Stimulated activated effector memory CD8-positive, alpha-beta T cell treated with anti-CD3 and anti-CD28 coated beads, Interleukin-12 subunit alpha, Interleukin-12 subunit beta, amount 100 ng/mL, for 72 hours (primary cell): ENCODE measurements at places on chromosomes 7 and 10.

DNA sequence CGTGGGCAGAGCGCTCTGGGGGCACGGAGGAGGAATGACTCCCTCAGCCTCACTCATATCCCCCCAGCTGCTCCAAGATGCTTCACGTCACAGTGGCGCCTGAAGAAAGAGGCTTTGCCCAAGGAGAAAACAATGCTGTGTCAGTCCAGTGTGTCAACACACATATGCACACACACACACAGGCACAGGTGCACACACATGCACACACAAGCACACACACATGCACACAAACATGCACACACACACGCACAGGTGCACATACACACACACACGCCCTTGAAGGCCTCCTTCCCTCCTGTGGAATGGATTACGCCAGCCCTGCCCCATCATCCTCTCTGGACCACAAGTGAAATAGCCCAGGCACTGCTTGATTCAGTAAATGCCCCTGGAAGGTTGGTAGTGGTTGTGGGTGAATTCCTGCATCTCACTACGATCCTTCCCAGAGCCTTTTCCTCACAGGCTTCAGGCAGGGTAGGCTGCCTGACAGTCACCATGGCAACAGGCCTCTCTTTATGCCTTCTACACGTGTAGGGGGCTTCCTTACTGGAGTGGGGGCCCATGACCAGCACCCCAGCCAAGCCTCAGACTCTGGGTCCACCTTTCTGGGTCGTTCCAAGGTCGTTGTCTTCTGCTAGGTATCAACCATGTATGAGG, 371.5 kb upstream of the PODXL start:
- DNase-seq: no peak

DNA sequence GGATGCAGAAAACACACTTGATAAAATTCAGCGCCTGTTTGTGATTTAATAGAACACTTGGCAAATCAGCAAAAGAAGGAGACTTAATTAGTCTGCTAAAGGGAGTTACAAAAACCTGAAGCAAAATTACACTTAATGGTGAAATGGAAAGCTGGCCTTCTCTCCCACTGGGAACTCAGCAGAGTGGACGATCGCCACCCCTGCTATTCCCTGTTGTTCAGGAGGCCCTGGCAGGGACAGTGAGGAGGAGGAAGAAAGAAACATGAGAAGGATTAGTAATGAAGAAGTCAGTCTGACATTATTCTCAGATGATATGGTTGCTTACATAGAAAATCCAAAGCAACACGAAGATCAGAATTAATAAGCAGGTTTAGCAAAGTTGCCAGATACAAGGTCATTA, 5.6 kb upstream of the KNDC1 start:
- no peak for DNase-seq

- no peak for DNase-seq
These were observed 45.5 kb upstream of the ADARB2 start for GRCh38 chr10:1782841-1783240.

- DNase-seq: no peak
These were observed 469.2 kb upstream of the C7orf33 start for GRCh38 chr7:148121401-148121800.

DNA sequence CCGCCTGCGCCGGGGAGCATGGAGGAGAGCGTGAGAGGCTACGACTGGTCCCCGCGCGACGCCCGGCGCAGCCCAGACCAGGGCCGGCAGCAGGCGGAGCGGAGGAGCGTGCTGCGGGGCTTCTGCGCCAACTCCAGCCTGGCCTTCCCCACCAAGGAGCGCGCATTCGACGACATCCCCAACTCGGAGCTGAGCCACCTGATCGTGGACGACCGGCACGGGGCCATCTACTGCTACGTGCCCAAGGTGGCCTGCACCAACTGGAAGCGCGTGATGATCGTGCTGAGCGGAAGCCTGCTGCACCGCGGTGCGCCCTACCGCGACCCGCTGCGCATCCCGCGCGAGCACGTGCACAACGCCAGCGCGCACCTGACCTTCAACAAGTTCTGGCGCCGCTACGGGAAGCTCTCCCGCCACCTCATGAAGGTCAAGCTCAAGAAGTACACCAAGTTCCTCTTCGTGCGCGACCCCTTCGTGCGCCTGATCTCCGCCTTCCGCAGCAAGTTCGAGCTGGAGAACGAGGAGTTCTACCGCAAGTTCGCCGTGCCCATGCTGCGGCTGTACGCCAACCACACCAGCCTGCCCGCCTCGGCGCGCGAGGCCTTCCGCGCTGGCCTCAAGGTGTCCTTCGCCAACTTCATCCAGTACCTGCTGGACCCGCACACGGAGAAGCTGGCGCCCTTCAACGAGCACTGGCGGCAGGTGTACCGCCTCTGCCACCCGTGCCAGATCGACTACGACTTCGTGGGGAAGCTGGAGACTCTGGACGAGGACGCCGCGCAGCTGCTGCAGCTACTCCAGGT, 29.7 kb downstream of the CHST12 start:
- DNase-seq: no peak

GRCh38 chr10:64458306-64458705, 937.1 kb downstream of the REEP3 start:
- DNase-seq: no peak

DNA sequence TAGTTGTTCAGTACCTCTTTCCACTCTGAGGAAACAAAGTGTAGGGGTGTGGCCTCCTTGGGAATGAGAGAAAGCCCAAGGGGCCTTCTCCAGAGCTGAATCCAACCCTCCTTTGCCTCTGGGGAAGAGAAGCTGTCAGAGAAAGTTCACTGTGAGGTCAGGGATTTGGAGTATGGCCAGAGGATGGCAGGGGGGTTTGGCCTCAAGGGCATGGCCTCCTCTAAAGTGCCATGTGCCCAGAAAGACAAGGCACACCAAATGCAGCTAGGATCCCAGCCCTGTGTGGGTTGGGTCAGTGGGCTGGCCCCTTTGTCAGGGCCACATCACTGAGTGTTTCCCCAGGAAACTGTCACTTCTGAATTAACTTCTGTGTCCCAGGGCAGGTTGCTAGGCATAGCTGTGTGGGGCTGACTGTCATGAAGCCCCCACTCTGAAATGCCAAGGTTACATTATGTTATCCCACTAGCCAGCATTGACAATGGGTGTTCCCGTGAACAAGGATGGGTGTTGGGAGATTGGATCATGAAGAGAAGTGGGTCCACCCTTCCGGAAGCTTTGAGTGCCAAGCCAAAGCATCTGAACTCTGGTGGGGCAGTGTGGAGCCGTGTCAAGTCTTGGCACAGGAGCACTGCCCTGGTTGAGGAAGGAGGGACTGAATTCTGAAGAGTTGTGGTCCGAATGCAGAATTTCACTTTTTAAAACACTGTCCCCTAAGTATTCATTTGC, 123.3 kb downstream of the ZMIZ1 start:
- DNase-seq: no peak

- DNase-seq: no peak
These were observed 590.9 kb upstream of the ANKRD30A start for GRCh38 chr10:36534471-36535002.

DNA sequence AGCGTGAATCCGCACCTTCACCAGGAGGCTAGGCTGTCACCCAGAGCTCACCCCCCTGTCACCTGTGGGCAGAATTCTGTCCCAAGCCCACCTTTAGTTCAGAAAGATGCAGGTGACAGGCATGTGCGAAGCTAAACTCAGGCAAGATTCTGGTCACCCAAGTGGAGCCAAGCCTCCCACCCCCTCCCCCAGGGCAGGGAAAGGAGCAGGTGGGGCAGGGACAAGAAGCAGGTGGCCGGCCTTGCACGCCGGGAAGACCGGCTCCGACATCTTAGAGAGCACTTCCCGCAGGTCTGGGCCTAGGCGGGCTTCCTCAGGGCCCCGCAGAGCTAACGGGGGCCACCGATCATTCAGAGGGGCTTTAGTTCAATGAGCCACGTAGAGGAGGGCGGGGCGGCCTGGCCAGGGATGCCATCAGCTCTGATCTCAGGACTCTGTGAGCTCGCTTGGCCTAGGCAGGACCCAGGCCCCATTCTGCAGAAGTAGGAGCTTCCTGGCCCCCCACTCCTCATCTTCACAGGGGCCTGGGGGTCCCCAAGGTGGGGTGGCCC, 19.9 kb downstream of the UNCX start:
- no peak for DNase-seq

DNA sequence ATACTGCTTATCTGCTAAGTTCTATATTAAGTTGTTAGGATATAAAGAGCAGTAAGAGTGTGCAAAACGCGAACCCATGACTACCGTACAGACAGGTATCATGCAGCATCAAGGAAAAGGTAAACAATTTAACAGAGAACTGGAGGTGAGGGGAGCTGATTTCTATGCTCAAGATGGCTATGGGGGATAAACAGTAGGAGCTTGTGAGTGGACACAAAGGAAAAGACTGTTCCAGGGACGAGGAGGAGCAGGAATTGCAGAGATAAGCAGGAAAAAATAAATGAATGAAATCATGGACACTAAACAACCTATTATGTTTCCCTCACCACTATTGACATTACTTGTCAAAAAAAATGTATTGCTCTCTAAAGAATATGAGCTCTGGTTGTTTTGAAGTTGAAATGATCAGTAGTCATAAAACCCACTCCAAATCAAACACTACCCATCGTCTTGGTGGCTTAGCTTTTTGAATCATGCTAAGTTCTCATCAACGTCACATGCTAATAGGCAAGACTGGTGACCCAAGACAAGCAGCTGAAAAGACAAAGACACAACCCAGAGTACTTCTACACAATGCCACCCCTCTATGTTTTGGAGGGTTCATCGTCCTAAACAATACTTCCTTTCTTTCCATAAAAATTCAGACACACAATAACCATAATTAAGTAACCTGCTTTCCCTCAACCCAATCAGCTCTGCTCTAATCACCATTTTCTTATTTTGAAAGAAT, 102.7 kb downstream of the NRP1 start:
- DNase-seq: no peak

DNA sequence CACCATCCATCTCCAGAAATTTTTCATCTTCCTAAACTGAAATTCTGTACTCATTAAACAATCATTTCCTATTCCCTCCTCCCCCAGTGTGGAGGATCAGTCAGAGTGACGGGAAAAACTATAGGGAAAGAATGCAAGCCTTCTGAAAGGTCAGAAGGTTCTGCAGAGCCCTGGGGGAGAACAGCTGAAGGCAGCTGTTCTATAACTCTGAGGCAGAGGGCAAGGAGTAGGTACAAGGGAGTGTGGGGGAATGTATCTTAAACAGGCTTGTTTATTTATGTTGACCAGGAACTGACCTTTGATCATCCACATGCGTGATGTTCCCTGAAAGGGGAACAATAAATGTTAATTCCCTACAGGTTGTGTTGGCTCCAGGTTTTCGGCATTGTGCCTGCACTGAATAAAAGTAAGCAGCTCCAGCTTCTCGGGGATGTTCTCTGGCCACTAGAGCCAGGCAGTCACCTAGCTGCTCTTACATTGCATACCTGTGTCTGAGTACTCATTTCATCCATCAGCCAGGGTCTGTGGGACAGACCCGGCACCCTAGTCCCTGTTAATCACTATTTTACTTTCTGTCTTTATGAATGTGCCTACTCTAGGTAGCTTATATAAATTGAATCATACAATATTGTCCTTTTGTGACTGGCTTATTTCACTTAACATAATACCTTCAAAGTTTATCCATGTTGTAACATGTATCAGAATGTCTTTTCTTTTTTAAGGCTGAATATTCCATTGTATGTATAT, 5.8 kb downstream of the IFIT1 start:
- DNase-seq: peak; percentile 33

DNA sequence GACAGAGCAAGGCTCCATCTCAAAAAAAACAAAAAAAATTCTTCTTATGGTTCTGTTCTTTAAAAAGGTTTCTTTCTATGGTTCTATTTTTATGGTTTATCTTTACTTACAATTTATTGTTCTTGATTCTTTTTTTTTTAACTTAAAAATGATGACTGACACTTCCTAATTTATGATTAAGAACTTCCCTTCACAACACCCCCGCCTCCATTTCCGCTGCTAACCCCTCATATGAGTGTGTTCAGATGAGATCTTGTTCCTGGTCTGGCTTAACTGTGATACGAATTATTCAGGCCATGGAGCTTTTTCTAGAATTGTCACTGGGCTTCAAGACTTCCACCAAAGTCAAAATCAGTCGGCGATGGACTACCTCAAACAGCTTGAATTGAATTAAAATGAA, 33.9 kb downstream of the PTER start:
- no peak for DNase-seq

- no peak for DNase-seq
These were observed 227.1 kb downstream of the DYNC1I1 start for GRCh38 chr7:95999481-95999880.

DNA sequence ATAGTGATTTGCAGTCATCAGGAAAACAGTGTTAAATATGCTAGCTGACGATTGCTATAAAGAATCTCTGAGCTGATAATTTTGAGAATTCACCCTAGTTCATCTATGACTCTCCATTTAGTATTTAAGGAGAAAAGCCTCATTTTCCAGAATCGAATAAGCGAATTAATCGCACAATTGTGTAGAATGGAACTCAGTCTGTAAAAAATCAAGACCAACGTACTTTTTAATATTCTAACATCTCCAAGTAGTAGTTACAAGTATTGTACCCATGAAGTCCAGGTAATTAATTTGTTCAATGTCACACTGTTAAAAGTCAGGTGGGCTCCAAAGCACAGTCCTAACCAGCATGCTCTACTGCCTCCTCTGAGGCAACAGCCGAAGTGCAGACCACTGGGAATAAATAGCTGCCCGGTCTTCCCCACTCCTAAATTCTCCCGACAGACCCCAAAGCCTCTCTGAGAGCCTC, 380 bp upstream of the AGBL3 start:
- DNase-seq: no peak

DNA sequence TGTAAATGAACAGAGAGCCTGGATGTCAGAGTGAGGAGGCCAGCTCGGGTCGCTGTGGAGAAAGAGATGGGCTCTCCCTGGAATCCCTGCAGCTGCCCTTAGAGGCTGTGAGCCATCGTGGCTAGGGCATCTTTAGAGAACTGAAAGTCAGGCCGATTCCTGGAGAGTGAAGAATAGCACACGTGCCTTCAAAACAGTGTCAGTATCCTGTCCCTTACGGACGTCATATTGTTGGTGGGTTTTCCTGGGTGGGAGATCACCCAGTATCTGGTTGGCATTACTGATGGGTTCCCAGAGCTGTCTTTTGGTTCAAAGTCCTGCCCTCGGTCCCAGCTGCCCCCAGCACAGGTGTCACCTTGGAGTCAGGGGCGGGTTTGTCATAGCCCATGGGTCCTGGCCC, 25.3 kb downstream of the IKZF1 start:
- no peak for DNase-seq

GRCh38 chr7:95693551-95694333, 78.6 kb upstream of the DYNC1I1 start:
- no peak for DNase-seq

DNA sequence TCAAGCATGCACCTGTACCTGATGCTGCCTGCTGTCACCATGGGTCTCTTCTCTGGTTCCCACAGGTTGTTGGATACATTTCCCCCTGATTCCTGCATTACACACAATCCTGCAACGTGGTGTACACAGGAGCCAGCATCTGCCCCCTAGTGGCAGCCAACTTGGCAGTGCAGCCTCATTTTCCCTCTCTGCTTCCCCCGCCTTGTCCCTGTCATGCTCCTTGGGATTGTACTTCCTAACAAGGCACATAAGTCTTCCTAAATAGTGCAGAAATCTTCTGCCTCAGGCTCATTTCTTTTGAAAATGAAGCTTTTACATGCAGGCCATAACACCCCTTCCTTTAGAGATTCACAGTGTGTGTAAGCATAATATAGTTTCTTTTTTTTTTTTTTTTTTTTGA, 387.5 kb downstream of the CCSER2 start:
- DNase-seq: no peak

- DNase-seq: no peak
These were observed 123.6 kb downstream of the RNF32 start for GRCh38 chr7:156764016-156764669.
